ENCODE measurements at places on chromosomes 6 and 20. TPM values are rescaled to one million over a fixed set of nuclear protein-coding genes. Genes with fewer than 3 reads are reported as not detected.

The POPDC3 gene
- not detected for total RNA-seq

The NCOA6 gene
- 23.7 TPM for total RNA-seq

The TUBB2B gene
- not detected for total RNA-seq

The CYB5R4 gene
- total RNA-seq = 35.7 TPM

The MUCL3 gene
- total RNA-seq = not detected

The LRRC73 gene
- total RNA-seq = 0.34 TPM

The MYCT1 gene
- total RNA-seq = not detected

The OR2B6 gene
- not detected for total RNA-seq

The SSTR4 gene
- not detected for total RNA-seq

The CLPSL1 gene
- not detected for total RNA-seq

DNA sequence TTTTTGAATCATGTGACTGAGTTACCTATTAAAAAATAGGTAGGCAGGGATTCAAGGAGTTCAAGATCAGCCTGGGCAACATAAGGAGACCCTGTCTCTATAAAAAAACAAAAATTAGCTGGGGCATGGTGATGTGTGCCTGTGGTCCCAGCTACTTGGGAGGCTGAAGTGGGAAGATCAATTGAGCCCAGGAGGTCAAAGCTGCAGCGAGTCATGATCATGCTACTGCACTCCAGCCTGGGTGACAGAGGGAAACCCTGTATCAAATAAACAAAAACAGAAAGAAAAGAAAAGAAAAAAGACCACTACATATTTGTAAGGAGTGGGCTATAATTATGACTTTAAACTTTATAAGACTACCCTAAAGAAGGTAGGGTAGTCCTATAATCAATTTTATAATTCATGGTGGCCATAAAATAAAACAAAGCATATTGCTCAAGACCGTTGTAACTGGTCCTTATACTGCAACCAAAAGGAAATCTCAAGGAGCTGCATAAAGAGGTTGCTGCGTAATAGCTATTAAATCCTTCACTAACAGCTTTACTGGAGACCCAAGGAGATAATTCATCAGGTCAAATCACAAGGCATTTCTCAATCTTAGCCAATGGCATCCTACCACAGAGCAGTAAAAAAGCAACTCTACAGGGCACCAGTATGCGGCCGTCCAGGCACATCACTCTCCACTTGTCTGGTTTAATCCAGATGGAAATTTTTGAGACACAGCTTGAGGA lies 13.5 kb downstream of the PIGU start:
- H3K4me3 ChIP-seq = no peak overlapping the region
- DNase-seq = no peak
- peaks cover 3% of the 10 kb centered on the region for H3K36me3 ChIP-seq
- peaks cover 4% of the 10 kb centered on the region for H3K4me1 ChIP-seq

GRCh38 chr20:53594068-53595017 lies 704 bp upstream of the ZNF217 start:
- peak overlapping the region; percentile 93 for H3K4me3 ChIP-seq
- peaks cover 57% of the 10 kb centered on the region for H3K4me1 ChIP-seq
- DNase-seq = peak; percentile 99
- H3K36me3 ChIP-seq = peaks cover 9% of the 10 kb centered on the region

GRCh38 chr6:106114492-106114891 lies 28.4 kb downstream of the PRDM1 start:
- no peak for DNase-seq
- peak overlapping the region; percentile 5 for H3K27ac ChIP-seq
- H3K4me1 ChIP-seq = peaks cover 40% of the 10 kb centered on the region
- no peaks in the 10 kb centered on the region for H3K27me3 ChIP-seq
- H3K4me3 ChIP-seq = peak overlapping the region; percentile 25

- H3K4me1 ChIP-seq = no peaks in the 10 kb centered on the region
- no peaks in the 10 kb centered on the region for H3K36me3 ChIP-seq
- no peak overlapping the region for H3K27ac ChIP-seq
Observed at GRCh38 chr6:76771059-76771634, 692.1 kb downstream of the HTR1B start.

DNA sequence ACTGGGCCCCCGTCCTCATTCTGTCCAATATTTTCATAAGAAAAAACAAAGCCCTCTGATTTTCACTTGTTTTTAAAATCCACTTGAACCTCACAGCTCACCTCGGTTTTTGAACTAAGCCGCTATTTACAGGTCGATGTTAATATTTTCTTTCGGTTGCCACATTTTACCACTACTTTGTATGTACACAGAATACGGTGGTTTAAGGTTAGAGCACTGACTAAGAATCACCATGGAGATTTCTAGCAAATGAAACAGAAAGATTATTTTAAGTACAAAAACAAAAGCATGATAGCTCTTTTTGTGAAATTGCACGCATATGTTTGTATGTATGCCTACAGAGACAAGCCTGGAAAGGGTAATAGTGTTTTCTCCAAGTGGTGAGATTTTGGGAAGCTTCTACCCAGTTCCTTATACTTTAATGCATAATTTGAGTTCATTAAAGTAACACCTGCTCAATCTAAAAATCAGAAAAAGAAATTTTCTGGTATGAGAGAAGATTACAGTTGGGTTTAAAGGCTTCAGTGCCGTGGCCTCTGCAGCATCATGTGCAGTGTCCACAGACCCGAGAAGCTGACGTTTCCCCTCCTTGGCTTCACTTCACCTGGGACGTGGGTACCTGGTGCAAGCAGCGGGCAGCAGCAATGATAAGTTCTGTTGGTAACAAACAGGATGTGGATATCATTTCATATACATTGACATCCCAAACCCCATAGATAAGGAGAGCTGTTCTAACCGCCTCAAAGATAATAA lies 144.0 kb downstream of the UST start:
- peaks cover 34% of the 10 kb centered on the region for H3K36me3 ChIP-seq
- H3K4me1 ChIP-seq = peaks cover 7% of the 10 kb centered on the region
- no peak for DNase-seq
- H3K27ac ChIP-seq = no peak overlapping the region
- no peaks in the 10 kb centered on the region for H3K27me3 ChIP-seq

- H3K4me3 ChIP-seq = no peak overlapping the region
- no peaks in the 10 kb centered on the region for H3K36me3 ChIP-seq
Observed at GRCh38 chr6:84333842-84334241, 106.4 kb upstream of the CEP162 start.

GRCh38 chr20:38315290-38315966 lies 11.5 kb downstream of the BPI start:
- DNase-seq = no peak
- no peak overlapping the region for H3K27ac ChIP-seq
- peaks cover 21% of the 10 kb centered on the region for H3K27me3 ChIP-seq
- no peaks in the 10 kb centered on the region for H3K4me1 ChIP-seq
- H3K4me3 ChIP-seq = no peak overlapping the region

- H3K27me3 ChIP-seq = no peaks in the 10 kb centered on the region
- H3K27ac ChIP-seq = no peak overlapping the region
- H3K4me3 ChIP-seq = no peak overlapping the region
- no peaks in the 10 kb centered on the region for H3K36me3 ChIP-seq
- no peaks in the 10 kb centered on the region for H3K4me1 ChIP-seq
Observed at GRCh38 chr6:163128324-163128723, 286.2 kb upstream of the QKI start.

DNA sequence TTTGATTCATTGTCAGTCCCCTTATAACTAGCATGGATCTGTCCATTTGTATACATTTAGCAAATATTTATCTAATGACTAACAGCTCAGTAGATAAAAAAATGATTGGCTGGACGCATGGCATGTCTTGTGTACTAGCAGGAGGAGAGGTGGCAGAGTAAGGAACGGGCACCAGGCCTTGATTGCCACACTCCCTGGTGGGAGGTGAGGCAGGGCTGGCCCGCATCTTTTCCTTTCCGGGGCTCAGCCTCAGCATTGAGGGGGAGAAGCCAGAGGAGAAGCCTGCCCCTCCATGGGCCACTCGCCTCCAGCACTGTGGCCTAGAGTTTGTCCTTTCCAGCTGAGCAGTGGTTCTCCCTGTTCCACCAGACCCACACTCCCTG lies 84.9 kb upstream of the TMEM181 start:
- H3K27me3 ChIP-seq = no peaks in the 10 kb centered on the region
- no peak for DNase-seq

DNA sequence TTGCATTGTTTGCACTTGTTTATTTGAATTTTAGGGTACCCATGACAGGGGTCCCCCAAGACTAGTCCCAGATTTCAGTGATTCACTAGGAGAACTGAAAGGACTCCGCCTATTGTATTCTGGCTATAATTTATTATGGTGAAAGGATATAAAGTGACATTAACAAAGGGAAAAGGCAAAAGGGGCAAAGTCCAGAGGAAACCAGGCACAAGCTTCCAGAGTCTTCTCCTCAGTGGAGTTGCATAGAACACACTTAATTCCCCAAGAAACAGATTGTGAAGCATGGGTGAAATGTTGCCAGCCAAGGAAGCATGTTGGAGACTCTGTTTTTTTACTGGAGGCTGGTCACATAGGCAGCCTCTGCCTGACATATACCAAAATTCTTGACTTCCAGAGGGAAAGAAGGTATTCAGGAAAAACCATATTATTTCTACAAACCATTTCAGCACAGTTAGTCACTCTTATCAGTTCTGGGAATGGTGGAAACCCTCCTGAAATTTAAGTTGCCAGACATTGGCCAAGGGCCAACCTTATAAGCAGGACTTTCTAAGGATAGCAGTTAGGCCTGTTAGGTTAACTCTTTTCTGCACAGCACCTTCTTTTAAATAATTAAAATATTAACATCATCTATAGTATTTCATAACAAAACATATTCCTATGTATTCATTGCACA lies 71.8 kb downstream of the FIG4 start:
- H3K4me1 ChIP-seq = peaks cover 18% of the 10 kb centered on the region
- H3K27ac ChIP-seq = no peak overlapping the region
- peaks cover 64% of the 10 kb centered on the region for H3K36me3 ChIP-seq
- H3K4me3 ChIP-seq = no peak overlapping the region
- H3K27me3 ChIP-seq = no peaks in the 10 kb centered on the region

DNA sequence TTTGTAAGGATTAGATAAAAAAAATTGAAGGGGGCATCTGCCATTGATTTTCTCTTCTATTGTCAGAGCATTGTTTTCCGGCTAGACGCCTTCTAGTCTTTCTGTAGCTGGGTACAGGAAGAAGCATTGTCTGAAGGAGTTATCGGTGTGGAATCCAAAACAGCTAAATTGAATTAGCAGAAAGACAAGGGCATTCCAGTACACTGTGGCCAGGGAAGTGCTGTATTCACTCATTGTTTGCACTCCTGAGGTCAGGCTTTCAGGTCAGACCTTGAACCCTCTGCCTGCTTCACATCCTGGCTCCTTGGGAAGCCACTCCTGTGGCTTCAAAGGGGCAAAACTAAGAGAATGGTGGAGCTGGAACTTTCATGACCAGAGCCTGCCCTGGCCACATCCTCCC lies 81.1 kb upstream of the SNAP25 start:
- no peak for DNase-seq
- no peak overlapping the region for H3K4me3 ChIP-seq

GRCh38 chr6:106516616-106517015 lies 112.7 kb downstream of the RTN4IP1 start:
- peaks cover 11% of the 10 kb centered on the region for H3K36me3 ChIP-seq
- DNase-seq = no peak
- H3K4me3 ChIP-seq = peak overlapping the region; percentile 44
- H3K4me1 ChIP-seq = peaks cover 76% of the 10 kb centered on the region
- H3K27me3 ChIP-seq = no peaks in the 10 kb centered on the region
- H3K27ac ChIP-seq = peak overlapping the region; percentile 73

DNA sequence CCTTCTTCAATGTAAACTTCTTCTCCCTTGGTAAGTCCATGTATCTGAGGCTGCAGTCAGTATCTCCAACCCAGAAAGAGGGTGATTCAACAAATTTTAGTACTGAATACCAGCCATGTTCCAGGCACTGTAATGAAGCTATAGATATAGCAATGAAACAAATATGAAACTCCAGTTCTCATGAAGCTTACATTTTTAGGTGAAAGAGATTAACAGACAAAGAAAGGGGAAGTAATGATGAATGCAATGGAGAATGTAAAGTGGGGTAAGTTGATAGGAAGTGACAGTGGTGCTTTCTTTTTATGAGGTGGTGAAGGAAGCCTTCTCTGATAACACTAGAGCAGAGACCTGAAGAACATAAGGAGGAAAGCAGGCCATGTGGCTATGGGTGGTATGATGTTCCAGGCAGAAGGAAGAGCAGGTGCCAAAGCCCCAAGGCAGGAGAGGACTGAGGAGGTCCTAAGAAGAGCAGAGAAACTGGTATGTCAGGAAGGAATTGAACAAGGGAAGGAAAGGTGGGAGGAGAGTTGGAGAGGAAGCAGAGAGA lies 143.6 kb downstream of the TFAP2B start:
- no peak for DNase-seq
- no peak overlapping the region for H3K4me3 ChIP-seq
- no peaks in the 10 kb centered on the region for H3K27me3 ChIP-seq
- peaks cover 27% of the 10 kb centered on the region for H3K4me1 ChIP-seq

- H3K36me3 ChIP-seq = no peaks in the 10 kb centered on the region
- H3K4me3 ChIP-seq = no peak overlapping the region
- H3K4me1 ChIP-seq = no peaks in the 10 kb centered on the region
- peaks cover 7% of the 10 kb centered on the region for H3K27me3 ChIP-seq
- no peak for DNase-seq
Observed at GRCh38 chr6:47034926-47035325, 7.2 kb downstream of the ADGRF1 start.

GRCh38 chr20:44603327-44603726 lies 20.9 kb downstream of the PKIG start:
- no peak overlapping the region for H3K27ac ChIP-seq
- peaks cover 56% of the 10 kb centered on the region for H3K4me1 ChIP-seq
- no peak overlapping the region for H3K4me3 ChIP-seq
- no peaks in the 10 kb centered on the region for H3K27me3 ChIP-seq

DNA sequence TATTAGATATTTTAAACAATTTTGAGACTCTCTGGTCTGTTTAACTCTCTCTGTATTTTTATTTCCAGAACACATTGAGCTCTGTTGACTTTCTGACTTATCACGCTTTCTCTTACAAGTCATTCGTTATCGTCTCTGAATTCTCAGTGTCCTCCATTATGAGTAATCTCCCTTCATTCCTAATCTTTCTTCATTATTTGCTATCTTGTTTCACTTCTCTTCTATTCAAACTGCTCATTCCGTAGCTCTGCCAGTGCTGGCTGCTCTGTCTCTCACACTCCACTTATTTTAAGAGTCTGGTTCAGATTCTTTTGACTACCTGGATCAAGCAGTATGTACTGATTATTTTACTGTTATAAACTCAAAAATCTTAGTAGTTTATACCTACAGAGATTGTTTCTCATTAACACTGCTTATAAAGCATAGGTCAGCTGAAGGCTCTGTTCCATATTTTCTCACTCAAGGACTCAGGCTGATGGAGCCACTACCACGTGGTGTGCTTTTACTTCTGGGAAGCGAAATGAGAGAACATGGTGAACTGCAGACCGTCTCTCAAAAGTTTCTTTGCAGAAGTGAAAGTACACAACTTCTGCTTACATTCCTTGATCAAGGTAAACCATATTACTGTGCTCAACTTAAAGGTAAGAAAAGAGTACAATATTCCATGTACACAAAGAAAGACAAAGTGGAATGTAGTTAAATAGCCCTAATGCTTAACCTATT lies 485.2 kb downstream of the GRIK2 start:
- no peaks in the 10 kb centered on the region for H3K4me1 ChIP-seq
- no peak for DNase-seq
- H3K27me3 ChIP-seq = no peaks in the 10 kb centered on the region
- H3K27ac ChIP-seq = no peak overlapping the region
- H3K36me3 ChIP-seq = no peaks in the 10 kb centered on the region
- no peak overlapping the region for H3K4me3 ChIP-seq
